ENCODE measurements at places on chromosomes 13 and 19.

DNA sequence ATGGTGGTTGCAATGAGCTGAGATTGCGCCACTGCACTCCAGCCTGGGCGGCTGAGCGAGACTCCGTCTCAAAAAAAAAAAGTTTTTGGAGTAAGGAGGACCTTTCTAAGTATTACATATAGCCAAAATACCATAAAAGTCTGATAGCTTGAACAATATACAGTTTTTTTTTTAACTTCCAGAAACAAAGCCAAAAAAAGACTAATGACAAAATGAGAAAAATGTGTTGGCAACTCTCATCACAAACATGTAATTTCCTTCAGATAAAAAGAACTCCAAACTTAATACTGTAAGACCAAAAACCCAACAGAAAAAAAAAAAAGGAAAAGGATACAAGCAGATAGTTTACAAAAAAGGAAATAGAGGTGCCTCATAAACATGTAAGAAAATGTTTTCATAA, 68.2 kb upstream of the MED4 start:
- H3K27ac ChIP-seq = no peak overlapping the region
- H3K4me1 ChIP-seq = peaks cover 2% of the 10 kb centered on the region
- no peaks in the 10 kb centered on the region for H3K36me3 ChIP-seq

DNA sequence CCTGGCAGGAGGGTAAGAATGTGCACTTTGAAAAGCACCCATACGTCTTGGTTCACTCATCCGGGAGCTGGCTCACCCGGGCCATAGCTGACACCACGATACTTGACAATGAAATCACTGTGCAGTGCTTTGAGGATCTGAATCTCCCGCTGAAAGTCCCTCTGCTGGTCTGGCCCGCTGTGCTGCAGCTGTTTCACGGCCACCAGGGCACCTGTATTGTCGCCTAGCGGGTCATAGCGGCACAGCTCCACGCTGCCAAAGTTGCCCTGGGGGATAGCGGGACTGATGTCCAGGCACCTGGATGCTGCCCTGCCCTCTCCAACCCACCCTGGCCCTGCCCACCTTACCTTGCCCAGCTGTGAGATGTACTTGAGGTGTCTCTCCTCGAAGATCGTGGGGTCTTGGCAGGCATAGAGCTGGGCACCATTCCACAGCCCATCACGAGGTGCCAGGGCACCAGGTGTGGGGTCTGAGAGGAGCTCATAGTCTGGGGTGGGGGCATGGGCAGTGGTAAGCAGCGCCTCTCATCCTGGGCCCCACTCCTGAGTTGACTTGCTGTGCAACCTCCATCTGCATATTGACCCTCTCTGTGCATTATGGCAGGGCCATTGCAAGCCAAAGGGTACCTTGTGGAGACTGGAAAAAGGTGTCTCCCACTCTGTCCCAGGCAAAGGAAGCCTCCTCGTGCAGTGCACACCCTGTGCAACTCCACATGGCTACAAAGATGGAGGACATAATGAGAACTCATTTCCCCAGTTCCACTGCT, 11.3 kb upstream of the INSL3 start:
- H3K27ac ChIP-seq = no peak overlapping the region
- DNase-seq = no peak
- no peaks in the 10 kb centered on the region for H3K36me3 ChIP-seq
- 0 out of 2 replicates have a peak, but pooled peaks cover 1% of the 10 kb centered on the region for H3K4me1 ChIP-seq

DNA sequence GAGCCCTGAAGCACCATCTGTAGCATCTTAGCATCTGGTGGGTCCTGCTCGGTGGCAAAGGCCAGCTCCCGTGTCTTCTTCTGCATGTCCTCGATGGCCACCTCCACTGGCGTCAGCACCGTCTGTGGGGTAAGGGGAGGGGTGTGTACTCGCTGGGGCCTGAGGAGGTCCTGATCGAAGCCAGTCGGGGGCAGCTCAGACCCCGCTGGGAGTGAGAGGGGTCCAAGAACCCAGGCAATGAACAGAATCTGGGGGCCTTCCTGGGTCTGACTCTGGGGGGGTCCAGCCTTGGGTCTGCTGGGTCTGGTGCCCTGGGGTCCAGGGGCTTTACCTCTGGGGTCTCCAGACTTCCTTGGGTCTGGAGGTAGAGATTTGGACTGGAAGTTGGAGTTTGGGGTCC, 3.6 kb upstream of the KANK2 start:
- no peaks in the 10 kb centered on the region for H3K27me3 ChIP-seq
- no peak overlapping the region for H3K27ac ChIP-seq
- no peak for DNase-seq
- H3K36me3 ChIP-seq = peaks cover 5% of the 10 kb centered on the region
- H3K4me1 ChIP-seq = no peaks in the 10 kb centered on the region
- H3K4me3 ChIP-seq = no peak overlapping the region

DNA sequence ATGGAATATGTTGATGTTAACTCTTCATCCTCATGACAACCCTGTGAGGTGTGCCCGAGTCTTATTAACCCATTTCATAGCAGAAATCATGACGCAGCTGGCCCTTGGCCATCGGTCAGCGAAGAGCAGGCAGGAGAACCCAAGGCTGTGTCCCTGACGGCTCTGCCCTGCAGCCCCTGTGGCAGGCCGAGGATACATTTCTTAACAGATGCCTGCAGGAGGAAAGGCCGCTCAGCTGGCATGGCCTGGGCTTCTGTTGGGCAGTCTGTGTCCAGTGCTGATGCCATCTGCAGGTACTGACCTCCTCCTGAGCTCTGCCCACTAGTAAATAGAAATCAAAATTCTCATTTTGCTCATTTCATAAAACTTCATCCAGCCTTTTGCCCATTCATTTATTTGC, 35.4 kb upstream of the MCF2L start:
- peaks cover 2% of the 10 kb centered on the region for H3K4me1 ChIP-seq
- DNase-seq = no peak
- no peak overlapping the region for H3K27ac ChIP-seq

DNA sequence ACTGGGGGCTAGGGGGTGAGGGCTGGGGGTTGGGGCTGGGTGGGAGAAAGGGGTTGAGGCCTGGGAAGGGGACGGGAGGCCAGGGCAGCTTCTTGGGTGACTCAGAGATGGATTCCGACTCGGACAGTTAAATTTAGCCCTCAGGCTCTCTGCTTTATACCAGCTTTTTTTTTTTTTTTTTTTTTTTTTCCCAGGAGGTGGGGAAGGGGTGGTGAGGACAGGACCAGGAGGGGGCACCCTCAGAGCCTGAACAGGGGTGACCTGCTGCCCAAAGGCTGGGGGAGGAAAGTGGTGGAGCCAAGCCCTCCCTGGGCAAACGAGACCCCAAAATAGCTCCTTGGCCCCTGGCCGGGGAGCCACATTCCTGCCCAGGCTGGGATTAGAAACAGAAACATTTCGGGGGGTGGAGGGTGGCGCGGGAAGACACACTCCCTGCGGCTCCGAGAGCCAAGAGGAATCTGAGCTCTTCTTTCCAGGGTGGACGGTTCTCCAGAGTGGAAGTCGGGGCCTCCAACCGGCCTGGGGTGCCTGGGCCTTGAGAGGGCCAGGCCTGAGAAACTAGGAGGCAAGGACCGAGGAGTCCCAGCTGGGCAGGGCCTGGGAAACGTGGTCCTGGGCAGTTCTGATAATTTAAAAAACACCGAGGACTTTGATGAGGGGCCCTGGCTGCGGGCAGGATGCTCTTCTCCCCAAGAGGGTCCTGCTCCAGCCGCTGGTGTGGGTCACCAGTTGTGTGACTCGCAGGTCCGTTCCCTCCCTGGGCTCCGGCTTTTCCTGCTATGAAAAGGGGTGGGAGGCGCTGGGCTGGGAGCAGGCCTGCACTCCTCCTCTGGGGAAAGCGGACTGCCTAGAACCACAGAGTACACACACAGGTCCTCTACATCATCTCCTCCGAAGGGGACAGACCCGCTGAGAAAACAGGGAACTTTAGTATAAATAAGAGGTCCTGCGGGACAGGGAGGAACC, 813 bp upstream of the DMPK start:
- H3K4me3 ChIP-seq = no peak overlapping the region
- H3K36me3 ChIP-seq = peaks cover 21% of the 10 kb centered on the region
- peaks cover 8% of the 10 kb centered on the region for H3K4me1 ChIP-seq
- no peaks in the 10 kb centered on the region for H3K27me3 ChIP-seq
- DNase-seq = no peak

DNA sequence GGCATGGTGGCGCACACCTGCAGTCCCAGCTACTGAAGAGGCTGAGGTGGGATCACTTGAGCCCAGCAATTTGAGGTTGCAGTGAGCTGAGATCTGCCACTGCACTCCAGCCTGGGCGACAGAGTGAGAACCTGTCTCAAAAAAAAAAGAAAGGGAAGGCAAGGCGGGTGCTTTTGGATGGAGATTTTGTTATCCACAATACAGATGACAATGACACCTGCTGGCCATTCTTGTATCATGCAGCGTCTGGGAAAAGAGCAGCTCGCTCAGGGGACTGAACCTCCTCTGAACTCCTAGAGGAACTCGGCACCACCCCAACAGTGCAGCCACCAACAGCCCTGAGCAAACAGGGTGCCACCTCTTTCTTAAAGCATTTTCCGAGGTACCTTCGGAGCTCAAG, 22.8 kb downstream of the HAUS8 start:
- peaks cover 11% of the 10 kb centered on the region for H3K36me3 ChIP-seq
- DNase-seq = no peak
- no peaks in the 10 kb centered on the region for H3K27me3 ChIP-seq
- H3K4me1 ChIP-seq = no peaks in the 10 kb centered on the region
- no peak overlapping the region for H3K4me3 ChIP-seq
